ENCODE measurements at places on chromosomes 7 and 10. TPM values are rescaled to one million over a fixed set of nuclear protein-coding genes. Genes with fewer than 3 reads are reported as not detected.

The RAPGEF5 gene
- polyA plus RNA-seq, result 5.7 TPM

The OR2A42 gene
- polyA plus RNA-seq, result not detected

The PIK3AP1 gene
- 9.7 TPM for polyA plus RNA-seq

The VAX1 gene
- polyA plus RNA-seq, result not detected

The ARID5B gene
- 3.3 TPM for polyA plus RNA-seq

The SYT15B gene
- 1.7 TPM for polyA plus RNA-seq

The FEZF1 gene
- polyA plus RNA-seq, result not detected

The MRC1 gene
- 32.8 TPM for polyA plus RNA-seq

The PON3 gene
- polyA plus RNA-seq, result 1.8 TPM

The MALRD1 gene
- not detected for polyA plus RNA-seq

The FAM25C gene
- not detected for polyA plus RNA-seq

The DMTF1 gene
- polyA plus RNA-seq, result 28.1 TPM

The CAV1 gene
- 41.4 TPM for polyA plus RNA-seq

The STEAP1B gene
- 1.2 TPM for polyA plus RNA-seq

The IFIT2 gene
- 2.5 TPM for polyA plus RNA-seq

The PPP1R3A gene
- not detected for polyA plus RNA-seq

The MGAM2 gene
- 1.3 TPM for polyA plus RNA-seq

The SLC16A9 gene
- 0.19 TPM for polyA plus RNA-seq

The OGDHL gene
- 0.16 TPM for polyA plus RNA-seq

The MUC3A gene
- polyA plus RNA-seq, result 1.1 TPM

The MBL2 gene
- not detected for polyA plus RNA-seq

The ACTL6B gene
- 0.09 TPM for polyA plus RNA-seq

The GTF2IRD2 gene
- polyA plus RNA-seq, result 8.3 TPM

The STYXL1 gene
- 34.9 TPM for polyA plus RNA-seq

The ACSM6 gene
- 0.22 TPM for polyA plus RNA-seq

The MYL7 gene
- polyA plus RNA-seq, result 0.15 TPM

The LOXL4 gene
- 2.8 TPM for polyA plus RNA-seq

The HKDC1 gene
- 2.6 TPM for polyA plus RNA-seq

The FLNC gene
- polyA plus RNA-seq, result 9.3 TPM

The ACADSB gene
- 4.5 TPM for polyA plus RNA-seq

The NAT16 gene
- not detected for polyA plus RNA-seq

The RHOBTB1 gene
- polyA plus RNA-seq, result 3.5 TPM

The AASS gene
- polyA plus RNA-seq, result 13.0 TPM

The ZC3HAV1L gene
- 1.2 TPM for polyA plus RNA-seq

The SLC13A1 gene
- polyA plus RNA-seq, result 0.02 TPM

The METTL27 gene
- polyA plus RNA-seq, result 2.5 TPM

The PLXNA4 gene
- 11.6 TPM for polyA plus RNA-seq

The ANKRD1 gene
- 2.5 TPM for polyA plus RNA-seq

The HDAC9 gene
- polyA plus RNA-seq, result 3.8 TPM

The PLPP4 gene
- polyA plus RNA-seq, result not detected
